ENCODE measurements at places on chromosomes 6 and 20.

GRCh38 chr6:127606131-127606562 is 29.2 kb downstream of the C6orf58 start:
- DNase-seq, result peak; percentile 13

- DNase-seq, result no peak
Observed at GRCh38 chr20:59774204-59774641, 159.2 kb downstream of the SYCP2 start.

GRCh38 chr20:58584881-58585752 is 66.0 kb upstream of the STX16 start:
- DNase-seq, result no peak

- no peak for DNase-seq
Observed at GRCh38 chr20:41274152-41274551, 43.4 kb downstream of the ZHX3 start.

GRCh38 chr6:28922821-28923317 is 916 bp downstream of the TRIM27 start:
- no peak for DNase-seq

- no peak for DNase-seq
Observed at GRCh38 chr6:89542866-89543265, 95.7 kb downstream of the LYRM2 start.

DNA sequence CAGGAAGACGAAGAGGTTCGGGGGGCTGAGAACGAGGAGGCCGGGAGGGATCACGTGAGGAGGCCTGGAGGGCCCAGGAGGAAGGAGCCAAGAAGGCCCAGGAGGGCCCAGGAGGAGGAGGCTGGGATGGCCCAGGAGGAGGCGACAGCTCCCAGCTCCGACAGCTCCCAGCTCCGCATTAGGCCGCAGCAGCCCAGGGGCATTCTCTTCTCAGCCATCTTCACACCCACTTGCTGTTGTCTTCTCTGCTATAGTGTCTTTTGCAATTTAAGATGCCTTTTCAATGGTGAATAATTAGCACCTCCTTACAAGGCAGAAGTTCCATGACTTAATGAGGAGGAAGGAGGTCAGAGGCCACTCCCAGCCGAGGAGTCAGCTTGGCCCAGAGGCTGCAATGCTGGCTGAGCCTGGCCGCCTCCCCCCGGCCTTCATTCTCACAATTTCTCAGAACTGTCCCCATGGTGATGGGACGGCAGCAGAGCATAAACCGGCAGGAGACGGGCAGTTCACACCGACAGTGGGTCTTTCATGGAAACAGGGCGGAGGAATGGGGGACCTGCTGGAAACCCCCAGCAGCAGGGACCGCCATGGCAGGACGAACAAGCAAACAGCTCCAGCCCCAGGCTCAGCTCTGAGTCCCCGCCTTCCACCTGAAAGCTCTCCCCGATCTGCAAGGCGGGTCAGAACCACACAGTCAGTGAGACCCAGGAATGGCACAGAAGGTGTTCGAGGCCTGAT is 45.1 kb downstream of the WDR27 start:
- DNase-seq, result no peak

- DNase-seq, result no peak
Observed at GRCh38 chr6:48099713-48100587, 11.0 kb downstream of the PTCHD4 start.

DNA sequence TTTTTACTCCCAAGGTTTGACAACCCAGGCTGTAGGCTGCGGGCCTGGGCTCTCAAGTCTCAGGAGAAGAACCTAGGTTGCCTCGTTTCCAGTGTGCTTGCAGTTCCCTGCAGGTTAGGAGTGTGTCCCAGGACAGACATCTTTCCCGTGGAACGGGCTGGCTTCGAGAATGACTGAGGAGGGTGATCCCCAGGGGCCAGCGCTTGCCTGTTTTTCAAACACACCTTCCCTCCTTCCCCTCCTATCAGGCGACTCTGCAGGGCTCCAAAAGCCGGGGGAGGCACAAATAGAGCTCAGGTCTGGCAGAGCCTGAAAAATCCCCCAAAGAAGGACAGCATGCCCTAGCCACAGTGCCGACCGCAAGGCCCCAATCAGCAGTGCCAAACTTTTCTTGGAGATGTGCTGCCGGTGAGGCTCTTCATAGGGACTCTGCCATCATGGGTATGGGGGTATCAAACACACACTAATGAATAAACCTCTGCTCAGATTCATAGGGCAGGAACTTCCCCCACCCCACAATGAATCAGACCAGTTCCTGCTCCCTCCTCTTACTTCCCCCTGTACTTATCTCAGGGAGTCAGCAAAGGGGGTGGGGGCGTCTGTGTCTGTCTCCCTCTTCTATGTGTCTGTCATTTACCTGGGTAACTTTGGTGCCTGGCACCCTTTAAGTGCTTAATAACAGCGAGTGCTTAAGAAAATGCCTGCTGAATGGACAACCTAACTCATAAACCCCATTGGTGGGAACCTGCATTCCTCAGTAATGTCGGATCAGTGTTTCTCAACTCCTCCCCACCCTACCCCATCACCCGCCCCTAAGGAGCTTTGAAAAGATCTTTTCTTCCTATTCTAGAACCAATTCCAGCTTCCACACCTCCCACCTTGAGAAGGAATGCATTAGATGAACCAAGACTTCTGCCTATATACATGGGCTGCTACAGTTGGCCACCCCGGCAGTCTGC is 1.6 kb downstream of the KCNG1 start:
- DNase-seq, result peak; percentile 27

- no peak for DNase-seq
Observed at GRCh38 chr6:160810238-160810637, 108.2 kb downstream of the PLG start.

DNA sequence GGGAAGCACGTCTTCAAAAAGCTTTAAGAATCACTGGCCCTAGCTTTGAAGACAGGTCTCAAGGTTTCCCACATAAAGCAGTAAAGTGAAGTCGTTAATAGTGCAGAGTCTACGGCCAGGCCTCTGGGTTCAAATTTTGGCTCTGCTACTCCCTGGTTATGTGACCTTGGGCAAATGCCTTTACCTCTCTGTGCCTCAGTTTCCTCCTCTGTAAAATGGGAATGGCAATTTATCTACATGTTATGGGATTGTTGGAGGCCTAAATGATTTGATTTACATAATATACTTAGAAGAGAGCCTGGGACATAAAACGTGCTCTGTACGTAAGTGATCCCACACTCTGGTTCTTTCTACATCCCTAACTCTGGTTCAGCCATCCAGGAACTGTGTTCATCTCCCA is 32.1 kb downstream of the CPNE5 start:
- DNase-seq, result no peak

DNA sequence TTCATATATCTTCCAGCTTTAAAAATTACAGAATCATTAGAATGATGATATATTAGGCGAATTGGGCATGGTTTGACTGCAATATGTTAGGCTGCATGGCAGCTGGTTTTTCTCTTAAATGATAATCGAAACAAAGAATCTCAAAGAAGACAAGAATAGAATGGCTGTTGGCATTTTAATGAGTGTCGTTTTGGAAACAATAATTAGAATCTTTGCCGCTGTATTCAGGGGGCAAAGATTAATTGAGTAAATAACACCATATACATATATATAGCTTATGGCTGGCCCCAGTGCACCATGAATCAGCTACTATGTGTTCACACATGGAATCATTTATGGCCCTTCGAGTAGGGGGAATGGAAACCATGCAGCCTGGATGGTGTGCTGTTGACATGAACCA is 216.2 kb downstream of the RNF144B start:
- DNase-seq, result no peak

GRCh38 chr6:157774153-157775135 is 48.6 kb upstream of the SNX9 start:
- no peak for DNase-seq

- DNase-seq, result no peak
Observed at GRCh38 chr20:51914758-51915157, 112.4 kb upstream of the SALL4 start.

GRCh38 chr20:25148181-25148981 is 47.1 kb upstream of the ENTPD6 start:
- no peak for DNase-seq

GRCh38 chr6:105740946-105741645 is 338.2 kb upstream of the PREP start:
- no peak for DNase-seq

GRCh38 chr6:106511288-106512047 is 117.8 kb downstream of the RTN4IP1 start:
- no peak for DNase-seq

GRCh38 chr20:4961746-4962145 is 39.6 kb downstream of the SLC23A2 start:
- no peak for DNase-seq

GRCh38 chr20:3123542-3123941 is 36.1 kb downstream of the FASTKD5 start:
- no peak for DNase-seq

GRCh38 chr6:7426447-7427169 is 37.0 kb downstream of the RIOK1 start:
- no peak for DNase-seq

- peak; percentile 32 for DNase-seq
Observed at GRCh38 chr6:31769684-31770371, 7.3 kb downstream of the VWA7 start.

- no peak for DNase-seq
Observed at GRCh38 chr6:6875818-6876470, 231.8 kb upstream of the RREB1 start.

- DNase-seq, result peak; percentile 23
Observed at GRCh38 chr6:71478834-71479541, 190.4 kb downstream of the OGFRL1 start.

DNA sequence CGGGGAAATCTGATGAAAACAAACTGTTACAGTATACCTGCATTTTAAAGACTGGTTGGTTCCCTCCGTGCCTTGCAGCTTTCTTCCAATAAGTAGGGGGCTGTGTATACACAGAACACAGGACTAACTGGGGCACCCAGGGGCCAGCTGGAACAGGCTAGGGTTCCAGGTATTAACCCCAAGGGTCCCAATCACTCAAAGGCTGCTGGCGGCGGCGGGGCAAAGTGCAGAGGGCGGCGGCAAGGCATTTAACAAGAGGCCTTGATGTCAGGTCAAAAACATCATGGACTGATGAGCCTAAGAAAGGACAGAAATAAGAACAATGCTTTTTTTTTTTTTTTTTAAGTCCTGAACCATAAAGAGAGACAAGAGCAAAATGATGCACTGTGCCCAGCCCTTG is 2.5 kb downstream of the PMEPA1 start:
- DNase-seq, result no peak

DNA sequence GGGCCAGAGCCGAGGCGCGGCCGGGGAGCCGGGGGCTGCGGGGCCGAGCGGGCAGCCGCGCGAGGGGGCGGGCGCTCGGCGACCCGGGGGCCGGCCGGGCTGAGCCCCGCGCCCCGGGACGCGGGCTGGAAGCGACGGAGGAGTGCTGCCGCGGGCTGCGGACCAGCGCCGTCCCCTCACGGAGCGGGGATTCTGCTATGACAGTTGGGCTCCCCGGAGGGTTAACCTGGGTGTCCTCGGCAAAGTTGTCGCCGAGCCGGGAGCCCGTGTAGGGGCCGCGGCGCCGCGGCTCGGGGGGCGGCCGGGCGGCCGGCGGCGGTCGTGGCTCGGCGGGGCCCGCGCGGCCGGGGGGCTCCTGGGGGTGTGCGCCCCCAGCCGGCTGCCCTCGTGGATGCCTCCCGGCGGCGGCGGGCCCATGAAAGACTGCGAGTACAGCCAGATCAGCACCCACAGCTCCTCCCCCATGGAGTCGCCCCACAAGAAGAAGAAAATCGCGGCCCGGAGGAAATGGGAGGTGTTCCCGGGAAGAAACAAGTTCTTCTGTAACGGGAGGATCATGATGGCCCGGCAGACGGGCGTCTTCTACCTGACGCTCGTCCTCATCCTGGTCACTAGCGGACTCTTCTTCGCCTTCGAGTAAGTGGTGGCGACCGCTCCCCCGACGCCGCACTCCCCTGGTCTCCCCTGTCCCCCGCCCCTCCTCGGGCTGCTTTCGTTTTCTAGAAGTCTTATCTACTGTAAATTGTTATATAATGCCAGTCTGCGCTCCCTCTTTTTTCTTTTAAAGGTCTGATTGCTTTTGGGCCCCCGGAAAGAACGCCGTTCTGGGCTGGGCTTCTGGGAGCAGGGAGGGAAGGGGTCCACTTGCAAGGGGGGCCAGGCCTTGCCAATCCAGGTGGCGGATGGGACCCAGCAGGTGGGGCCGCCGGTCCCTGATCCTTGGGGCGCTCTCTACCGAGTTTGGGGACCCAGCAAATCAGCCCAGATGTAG is 936 bp downstream of the ZDHHC14 start:
- no peak for DNase-seq

GRCh38 chr6:14559746-14560536 is 442.4 kb downstream of the CD83 start:
- DNase-seq, result no peak

- no peak for DNase-seq
Observed at GRCh38 chr6:70860045-70860444, 96.8 kb downstream of the B3GAT2 start.

- no peak for DNase-seq
Observed at GRCh38 chr20:14553774-14554534, 216.5 kb upstream of the FLRT3 start.

- no peak for DNase-seq
Observed at GRCh38 chr6:105485456-105485855, 82.6 kb upstream of the PREP start.

- DNase-seq, result no peak
Observed at GRCh38 chr6:168796106-168796505, 355.1 kb downstream of the SMOC2 start.

GRCh38 chr6:106168097-106168888 is 82.2 kb downstream of the PRDM1 start:
- DNase-seq, result no peak

DNA sequence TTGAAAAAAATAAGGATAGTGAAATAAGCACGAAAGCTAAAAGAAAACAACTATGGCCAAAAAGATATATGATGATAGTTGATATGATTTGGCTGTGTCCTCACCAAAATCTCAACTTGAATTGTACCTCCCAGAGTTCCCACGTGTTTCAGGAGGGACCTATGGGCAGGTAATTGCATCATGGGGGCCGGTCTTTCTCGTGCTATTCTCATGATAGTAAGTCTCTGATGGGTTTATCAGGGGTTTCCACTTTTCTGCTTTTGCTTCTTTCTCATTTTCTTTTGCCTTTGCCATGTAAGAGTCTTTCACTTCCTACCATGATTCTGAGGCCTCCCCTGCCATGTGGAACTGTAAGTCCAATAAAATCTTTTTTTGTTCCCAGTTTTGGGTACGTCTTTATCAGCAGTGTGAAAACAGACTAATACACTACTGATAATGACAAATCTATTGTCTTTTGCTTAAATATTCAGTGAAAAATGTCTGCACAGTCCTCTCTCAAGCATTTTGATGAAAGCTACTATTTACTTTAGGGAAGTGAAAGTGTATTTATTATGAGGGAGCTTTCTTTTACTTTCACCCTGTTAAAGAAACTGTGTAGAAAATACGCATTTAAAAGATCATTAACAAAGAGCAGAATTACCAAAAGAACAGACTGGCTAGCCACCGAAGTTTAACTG is 389.1 kb downstream of the HTR1B start:
- no peak for DNase-seq

Data from NT2/D1 (cell line).